HuH-7.5 (cell line): ENCODE measurements at places on chromosomes 11 and 22.

GRCh38 chr11:45056529-45056928, 89.9 kb upstream of the PRDM11 start:
- DNase-seq, result no peak

DNA sequence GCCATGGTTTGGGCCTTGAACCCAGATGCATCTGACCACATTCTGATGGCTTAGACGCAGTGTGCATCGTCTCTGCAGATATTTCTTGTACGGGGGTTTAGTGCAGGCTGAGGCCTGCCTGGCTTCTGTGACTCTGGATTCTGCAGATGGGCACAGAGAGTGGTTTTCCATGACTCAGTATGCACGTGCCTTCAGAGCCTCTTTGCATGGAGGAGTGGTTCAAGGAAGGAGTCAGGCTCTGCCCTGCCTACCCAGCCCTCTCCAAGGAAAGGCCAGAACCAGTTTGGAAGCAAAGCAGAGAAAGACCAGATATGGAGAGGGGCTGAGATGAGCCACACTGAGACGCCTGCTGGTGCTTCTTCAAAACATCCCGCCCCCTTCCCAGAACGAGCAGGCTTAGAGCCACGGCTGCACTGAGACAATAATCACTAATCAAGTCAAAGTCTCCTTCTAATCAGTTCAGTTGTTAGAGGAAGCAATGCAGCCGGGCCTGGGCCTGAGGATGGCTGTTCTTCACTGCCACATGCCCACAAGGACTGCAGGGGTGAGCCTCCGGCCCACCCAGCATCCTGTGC, 308.9 kb downstream of the NXPE2 start:
- DNase-seq, result no peak

GRCh38 chr11:75233754-75234172, 6.8 kb upstream of the TPBGL start:
- DNase-seq, result peak; percentile 53

- no peak for DNase-seq
These were observed 73.4 kb downstream of the WNT7B start for GRCh38 chr22:45903355-45904135.

- DNase-seq, result no peak
These were observed 6.7 kb upstream of the RAB3IL1 start for GRCh38 chr11:61924064-61924455.

DNA sequence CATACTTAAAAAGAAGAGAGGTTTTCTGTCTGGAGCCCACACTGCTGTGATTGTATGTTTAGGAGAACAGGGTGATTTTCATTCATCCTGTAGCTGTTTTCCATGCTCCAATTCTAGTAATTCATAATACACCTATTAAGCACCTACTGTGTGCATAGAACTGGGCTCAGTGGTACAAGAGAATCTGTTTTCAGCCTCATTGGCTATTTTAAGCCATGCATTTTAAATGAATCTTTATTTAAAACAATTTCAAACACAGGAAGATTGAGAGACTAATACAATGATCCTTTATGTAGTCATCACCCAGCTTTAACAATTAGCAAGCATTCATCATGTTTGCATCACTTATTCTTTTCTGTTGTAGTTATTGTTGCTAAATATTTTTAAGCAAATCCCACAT, 86.2 kb downstream of the BDNF start:
- no peak for DNase-seq

GRCh38 chr11:47606731-47607130, 12.5 kb upstream of the C1QTNF4 start:
- no peak for DNase-seq

DNA sequence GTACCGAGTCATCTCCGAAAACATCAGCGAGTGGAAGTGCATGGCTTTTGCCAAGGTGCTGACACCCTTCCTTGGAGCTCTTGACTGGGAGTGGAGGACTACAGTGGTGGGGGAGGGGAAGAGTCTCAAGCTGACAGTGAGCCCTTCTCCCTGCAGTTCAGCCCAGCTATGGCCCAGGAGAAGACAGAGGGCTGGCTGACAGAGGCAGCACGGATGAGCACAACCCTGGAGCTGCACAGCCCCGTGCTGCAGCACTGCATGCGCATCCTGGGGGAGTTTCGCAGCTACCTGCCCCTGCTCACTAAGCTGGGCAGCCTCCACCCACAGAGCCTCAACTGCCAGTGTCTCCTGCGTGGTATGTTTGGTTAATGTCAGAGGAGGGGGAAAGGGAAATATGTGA, 41.4 kb downstream of the DNHD1 start:
- DNase-seq, result no peak

DNA sequence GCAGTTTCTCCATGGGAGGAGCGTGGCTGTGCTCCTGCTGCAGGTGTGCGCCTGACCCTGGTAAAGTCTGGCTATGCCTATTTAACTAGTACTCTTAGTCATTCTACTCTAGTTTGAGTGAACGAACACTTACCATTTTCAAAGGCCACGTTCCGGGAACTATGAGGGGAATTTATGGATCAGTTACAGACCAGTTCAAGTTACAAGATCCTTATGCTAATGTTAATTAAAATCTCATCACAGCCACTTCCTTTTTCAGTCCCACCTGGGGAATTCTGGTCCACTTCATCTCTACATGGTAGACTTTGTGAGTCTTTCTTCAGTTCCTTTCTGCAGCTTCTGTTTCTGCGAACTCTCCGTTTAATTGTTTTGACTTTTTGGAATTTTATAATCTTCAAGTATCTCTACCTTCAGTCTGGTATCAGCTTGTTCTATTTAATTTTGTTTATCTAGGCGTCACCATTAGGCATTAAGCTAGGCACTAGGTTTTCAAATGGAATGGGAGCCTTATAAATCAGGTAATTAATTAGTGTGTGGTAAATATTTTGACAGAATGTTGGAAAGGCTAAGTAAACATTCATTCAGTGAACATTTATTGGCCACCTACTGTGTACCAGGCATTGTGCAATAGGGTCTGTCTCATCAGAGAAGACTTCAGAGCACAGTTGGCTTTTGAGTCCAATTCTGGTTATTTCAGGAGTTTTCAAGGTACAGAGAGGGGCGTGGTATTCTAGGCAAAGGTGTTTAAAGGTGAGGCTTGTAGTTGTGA, 78.9 kb downstream of the GRK3 start:
- DNase-seq, result no peak

DNA sequence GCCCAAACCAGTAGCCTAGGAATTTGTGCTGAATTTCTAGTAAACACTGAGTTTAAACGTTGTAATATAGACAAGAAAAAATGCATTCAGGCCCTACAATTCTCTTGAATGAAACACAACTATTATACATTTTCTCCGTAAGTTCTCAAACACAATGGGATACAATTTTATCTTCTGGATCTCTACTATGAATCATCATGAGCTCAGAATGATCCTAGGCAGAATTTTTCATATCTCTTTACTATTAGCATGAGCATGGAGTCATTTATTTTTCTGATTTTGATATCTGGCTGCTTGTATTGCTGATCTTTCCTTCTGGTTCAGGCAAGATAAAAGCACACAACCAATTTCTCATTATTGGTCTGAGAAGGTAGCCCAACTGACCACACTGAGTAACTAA, 1123.4 kb upstream of the RAG2 start:
- DNase-seq, result no peak

DNA sequence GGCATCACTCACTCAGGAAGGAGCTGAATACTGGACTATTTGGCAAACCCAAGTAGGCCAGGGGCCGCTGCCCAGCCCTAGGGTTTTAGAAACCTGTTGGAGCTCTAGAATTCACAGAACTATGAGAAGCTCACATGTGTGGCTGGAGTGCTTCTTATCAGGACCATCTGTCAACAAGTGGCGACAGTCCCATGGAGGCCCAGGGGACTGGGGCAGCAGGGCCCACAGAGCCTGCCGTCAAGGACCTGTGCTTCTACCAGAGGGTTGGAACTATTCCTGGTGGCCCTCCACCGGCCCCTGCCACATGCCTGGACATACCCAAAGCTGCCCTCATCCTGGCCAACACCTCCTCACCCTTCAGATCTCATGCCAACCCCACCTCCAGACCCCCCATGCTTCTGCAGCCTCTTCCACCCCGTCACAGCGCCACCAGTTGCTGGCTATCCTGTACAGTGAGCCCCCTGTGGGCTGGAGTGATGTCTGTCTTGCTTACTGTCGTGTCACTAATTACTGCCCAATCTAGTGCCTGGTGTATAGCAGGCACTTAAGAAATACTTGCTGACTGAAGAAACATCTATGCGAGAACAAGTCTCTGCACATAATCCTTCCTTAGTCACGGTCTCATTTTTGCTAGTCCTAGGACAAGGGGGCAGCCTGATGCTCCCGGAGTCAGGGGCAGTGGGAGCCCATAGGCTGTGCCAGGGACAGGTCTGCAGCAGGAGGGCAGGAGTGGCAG, 27.2 kb upstream of the RASL10A start:
- peak; percentile 62 for DNase-seq

DNA sequence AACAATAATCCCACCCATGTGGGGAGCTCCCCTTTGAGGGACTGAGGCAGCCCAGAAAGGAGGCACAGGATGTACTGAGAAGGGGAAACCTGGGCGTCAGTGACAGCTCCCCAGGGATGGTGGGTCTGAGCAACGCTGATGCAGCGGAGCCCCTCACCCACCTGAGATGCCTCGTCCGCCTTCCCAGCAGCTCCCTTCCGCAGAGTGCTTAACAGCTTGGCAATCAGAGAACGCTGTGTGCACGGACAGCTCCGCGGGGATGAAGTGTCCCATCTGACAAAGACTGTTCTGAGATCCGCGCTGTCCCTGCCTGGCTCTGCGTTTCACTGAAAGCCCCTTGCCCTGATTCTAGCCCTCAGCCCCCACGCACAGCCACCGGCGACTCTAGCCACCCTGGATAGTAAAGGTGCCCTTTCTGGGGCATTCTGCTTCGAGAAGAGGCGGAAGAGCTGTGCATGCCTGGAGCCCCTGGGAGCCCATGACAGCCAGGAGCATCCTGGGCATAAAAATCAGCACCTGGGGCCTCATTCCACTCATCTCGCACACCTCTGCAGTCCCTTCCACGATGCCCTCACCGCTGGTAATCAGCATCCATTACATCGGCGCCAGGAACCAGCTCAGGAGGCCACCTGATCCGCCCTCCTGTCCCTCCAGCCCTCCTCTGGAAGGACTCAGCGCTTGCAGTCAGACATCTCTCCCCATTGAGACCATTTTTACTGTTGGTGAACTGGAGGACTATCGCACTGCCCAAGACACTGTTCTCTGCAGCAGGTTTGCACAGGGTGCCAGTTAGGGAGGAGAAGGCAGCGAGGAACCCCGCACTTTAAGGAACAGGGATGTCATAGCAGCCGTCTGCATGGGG, 10.7 kb downstream of the KCNJ5 start:
- DNase-seq, result no peak

GRCh38 chr11:30381879-30382278, 59.0 kb downstream of the ARL14EP start:
- no peak for DNase-seq

- DNase-seq, result no peak
These were observed 15.9 kb downstream of the NEAT1 start for GRCh38 chr11:65438257-65439151.

DNA sequence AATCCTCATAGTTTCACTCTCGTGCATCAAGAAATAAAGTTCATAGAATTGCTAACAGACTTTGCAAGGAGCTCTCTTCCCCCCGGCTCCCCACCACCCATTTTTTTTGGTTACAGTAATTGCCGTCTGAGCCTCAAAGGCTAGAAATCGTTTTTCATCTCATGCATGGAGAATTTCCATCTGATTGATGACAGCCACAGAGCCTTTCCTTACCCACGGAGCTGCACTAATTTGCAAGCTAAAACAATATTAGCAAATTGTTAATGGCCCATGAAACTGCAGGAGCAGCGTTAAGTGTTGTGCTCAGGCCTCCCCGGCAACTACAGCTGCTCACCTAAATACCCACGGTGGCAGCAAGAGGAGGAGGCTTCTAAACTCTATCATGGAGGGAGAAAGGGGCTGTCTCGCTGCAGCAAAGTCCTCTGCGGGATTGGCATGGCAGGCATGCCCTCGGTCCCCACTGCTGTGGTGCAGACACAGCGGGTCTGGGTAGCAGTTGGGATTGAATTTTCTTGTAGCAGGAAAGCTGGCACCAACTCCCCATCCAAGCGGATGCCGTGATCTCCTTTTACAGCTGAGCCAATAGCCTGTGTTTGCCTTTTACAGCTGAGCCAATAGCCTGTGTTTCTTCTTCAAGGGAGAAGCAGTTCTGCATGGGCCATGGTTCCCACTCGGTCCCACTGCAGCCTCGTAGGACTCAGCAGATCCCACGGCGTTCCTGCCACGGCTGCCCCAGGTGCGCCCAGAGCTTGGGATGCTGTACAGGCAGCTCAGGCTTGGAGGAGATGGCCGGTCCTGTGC, 412.3 kb downstream of the BRD1 start:
- DNase-seq, result no peak

DNA sequence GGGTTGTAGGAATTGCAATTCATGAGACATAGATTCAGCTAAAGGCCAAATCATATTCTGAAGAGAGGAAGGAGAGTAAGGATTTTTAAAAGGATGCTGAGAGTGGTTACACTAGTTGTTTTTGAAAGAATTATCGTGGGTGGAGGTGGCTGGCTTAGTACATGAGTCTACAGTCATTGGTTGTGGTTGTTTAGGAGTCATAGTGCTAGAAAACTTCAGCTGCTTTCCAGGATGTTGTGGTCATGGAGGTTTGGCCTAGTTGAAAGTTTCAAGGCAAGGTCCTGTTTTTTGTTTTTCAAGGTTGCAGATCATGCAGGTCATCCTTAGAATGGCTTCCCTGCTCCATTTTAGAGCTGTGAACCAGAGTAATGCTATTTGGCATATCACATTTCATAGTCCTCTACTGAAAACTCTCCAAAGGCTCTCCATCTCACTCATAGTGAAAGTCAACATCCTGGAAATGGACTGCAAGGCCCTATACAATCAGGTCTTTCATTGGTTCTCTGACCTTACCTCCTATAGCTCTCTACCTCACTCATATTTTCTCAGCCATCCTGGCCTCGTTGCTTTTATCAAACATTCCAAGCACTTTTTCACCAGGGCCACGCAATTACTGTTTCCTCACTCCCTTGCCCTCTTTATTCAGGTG, 26.1 kb upstream of the ZBTB44 start:
- DNase-seq, result no peak

GRCh38 chr11:116262370-116262769, 510.4 kb downstream of the BUD13 start:
- DNase-seq, result no peak

DNA sequence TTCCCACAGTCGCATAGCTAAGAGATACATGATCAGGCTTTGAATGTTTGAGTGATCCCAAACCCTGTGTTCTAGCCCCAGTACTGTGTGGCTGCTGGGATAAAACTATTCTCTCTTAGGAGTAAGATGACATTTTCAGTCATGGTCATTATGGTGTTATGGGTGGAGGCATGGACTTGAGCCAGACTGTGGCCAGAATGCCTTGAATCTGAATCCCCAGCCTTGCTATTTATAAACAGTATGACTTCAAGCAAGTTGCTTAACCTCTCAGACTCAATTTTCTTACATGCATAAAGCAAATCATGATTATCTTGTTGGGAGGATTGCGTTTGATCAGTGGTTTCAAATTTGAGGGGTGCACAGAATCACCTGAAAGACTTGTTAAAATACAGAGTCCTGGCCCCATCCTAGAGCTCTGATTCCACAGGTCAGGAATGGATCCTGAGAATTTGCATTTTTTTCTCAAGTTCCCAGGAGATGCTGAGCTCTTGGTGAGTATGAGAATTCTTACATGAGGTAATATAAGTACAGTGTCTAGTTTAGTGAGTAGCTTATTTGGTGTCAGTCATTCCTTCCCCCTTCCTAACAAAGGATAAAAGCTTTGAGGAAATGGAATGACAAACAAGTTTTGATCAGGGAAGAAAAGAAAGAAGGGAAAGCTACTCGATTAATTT, 571.7 kb downstream of the METTL15 start:
- DNase-seq, result no peak
